ENCODE measurements at places on chromosomes 6 and 20.

GRCh38 chr6:7805850-7806214, 79.9 kb downstream of the BMP6 start:
- no peak for ATAC-seq

DNA sequence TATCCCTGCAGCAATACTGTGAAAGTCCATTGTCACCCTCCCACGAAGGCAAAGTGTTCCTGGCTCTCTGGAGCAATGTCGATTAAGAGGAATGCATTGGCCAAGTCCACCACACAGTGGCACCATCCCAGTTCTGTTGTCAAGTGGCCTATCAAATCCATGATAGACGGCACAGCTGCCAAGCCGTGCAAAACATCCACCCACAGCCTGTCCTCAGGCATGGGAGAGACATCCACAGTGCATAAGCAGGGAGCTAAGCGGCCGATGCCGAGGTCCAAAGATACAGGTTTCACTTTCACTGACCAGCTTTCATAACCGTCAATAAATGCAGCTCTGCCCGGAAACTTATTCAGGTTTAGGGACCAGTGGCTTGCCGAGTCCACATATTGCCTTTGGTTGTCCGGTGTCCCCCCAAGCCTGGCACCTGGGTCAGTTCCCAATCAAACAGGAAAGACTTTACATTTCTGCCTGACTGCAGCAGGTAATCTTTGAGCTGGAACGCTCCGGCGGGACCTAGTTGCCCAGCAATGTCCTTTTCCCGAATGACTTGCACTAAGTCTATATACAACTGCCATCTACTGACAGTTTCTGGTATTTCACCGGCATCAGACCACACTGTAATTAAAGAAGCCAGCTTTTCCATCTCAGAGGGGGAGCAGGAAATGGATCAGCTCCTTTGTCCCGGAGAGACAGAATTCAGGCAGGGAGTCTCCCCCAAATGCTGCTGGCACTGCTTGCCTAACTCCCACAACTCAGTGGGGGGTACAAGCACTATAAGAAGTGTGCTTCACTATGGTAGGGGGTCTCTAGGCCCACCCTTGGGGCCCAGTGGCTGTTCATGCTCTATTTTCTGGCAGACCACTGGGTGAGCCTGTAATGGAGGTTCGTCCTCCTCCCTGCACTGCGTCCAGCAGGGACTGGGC, 6.3 kb downstream of the ZKSCAN3 start:
- peak; percentile 95 for ATAC-seq

GRCh38 chr20:21301940-21302663, 1.0 kb upstream of the XRN2 start:
- ATAC-seq = no peak

- ATAC-seq = no peak
Measured at GRCh38 chr6:14275493-14275851, 157.9 kb downstream of the CD83 start.

Data from SK-N-SH treated with all-trans-retinoic acid at 6 μM for 48 hours (cell line).